ENCODE measurements at places on chromosomes 11 and 22.

DNA sequence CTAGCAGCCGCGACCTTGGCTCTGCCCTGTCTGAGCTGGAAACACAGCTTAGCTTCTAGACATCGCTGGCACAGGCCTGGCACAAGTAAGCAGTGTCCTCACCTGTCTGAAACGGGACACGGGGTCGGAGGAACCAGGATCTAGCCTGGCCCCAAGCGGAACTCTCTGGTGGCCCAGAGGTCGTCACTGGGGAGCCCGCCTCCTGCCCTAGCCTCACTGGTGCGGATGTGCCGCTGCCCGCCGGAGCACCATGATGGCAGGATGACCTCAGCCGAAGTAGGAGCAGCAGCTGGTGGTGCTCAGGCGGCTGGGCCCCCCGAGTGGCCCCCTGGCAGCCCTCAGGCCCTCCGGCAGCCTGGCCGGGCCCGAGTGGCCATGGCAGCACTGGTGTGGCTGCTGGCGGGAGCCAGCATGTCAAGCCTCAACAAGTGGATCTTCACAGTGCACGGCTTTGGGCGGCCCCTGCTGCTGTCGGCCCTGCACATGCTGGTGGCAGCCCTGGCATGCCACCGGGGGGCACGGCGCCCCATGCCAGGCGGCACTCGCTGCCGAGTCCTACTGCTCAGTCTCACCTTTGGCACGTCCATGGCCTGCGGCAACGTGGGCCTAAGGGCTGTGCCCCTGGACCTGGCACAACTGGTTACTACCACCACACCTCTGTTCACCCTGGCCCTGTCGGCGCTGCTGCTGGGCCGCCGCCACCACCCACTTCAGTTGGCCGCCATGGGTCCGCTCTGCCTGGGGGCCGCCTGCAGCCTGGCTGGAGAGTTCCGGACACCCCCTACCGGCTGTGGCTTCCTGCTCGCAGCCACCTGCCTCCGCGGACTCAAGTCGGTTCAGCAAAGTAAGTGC is 871 bp downstream of the SLC35E4 start:
- peaks cover 13% of the 10 kb centered on the region for H3K4me1 ChIP-seq
- H3K4me3 ChIP-seq, result peak overlapping the region; percentile 41
- H3K27ac ChIP-seq, result no peak overlapping the region

DNA sequence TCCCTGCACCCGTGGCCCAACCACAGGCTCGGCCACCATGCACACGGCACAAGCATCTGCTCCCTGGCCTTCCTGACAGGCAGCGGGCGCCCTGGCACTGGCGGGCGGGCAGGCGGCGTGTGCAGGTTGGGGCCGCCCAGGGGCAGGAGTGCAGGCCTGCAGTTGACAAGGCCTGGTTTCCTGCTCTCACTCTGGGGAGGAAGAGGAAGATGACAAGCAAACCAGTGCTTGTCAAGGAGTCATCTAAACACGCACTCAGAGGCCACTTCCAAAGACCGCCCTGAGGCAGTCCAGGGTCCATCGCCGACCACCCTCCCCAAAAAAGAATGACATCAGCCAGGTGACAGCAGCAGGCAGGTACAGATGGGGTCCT is 65.3 kb upstream of the LINC01488 start:
- H3K4me3 ChIP-seq, result no peak overlapping the region
- H3K4me1 ChIP-seq, result no peaks in the 10 kb centered on the region
- H3K36me3 ChIP-seq, result no peaks in the 10 kb centered on the region
- H3K27ac ChIP-seq, result no peak overlapping the region
- H3K27me3 ChIP-seq, result no peaks in the 10 kb centered on the region

DNA sequence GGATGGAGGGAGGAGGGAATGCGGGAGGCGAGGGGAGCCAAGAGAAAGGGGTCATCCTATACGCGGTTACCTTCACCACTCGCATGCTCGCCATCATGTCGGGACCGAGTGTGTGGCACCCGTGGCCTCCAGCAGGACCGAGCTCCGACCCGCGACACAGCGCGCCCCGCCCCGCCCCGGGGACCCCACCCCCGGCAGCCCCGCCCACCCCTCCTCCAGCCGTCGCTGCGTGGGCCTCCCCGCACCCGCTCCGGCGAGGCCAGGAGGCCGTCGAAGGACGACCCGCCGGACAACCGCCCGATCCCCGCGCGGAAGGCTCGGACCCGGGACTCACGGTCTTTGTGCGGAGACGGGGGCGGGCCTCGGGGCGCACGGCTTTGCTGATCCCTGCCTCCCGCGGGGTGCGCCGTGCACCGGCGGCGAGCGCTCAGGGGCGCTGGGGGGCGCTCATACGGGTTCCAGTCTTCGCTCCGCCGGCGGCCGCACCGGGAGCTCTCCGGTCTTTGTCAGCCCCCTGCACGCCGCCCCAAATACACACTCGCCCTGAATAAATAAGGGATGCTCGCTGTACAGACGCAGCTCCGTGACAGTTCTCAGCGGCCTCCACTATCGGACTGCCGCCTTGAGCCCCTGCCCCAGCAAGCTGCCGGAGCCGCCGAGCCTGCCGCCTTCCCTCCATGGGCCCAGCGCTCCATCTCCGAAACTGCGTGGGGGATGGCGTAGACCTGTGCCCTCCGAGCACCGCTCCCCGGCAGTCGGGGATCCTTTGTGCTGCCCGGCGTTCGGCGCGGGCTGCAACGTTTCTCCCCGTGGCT is at the start of gene UBE2L6:
Gene UBE2L6 (minus strand): TSS at position 158 of the 815 bp plus-strand sequence. CDS start 61 bp downstream, at position 97.
- H3K27me3 ChIP-seq, result no peaks in the 10 kb centered on the region
- peaks cover 11% of the 10 kb centered on the region for H3K4me1 ChIP-seq
- H3K4me3 ChIP-seq, result peak within 1 kb of the TSS; percentile 94
- peak; percentile 66 for DNase-seq

DNA sequence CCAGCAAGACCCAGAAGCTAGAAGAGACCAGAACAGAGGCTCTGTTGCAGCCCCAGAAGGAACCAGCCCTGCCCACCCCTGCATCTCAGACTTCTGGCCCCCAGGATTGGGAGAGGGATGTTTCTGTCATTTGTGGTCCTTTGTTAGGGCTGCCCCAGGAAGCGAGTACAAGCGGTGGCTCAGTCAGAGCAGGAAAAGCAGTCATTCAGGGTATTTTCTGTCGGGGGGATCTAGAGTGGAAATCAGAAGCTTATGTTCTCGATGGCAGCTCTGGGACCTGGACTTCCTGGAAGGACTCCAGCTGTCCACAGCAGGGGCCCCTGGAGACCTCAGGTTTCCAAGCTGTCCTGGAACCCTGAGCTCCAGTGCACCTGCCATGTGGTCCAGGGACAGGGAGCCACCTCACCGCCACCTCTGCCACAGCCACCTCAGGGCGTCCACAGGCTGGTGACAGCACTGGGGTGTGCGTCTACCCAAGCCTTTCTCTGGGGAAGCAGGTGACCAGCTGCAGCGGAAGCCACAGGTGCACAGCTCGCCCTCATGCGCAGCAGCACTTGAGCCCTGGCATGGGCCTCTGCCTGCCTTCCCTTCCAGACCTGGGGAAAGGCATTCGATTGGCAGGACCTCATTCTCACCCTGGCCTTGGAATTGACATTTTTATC is 2.6 kb downstream of the KRTAP5-5 start:
- no peak overlapping the region for H3K27ac ChIP-seq
- no peaks in the 10 kb centered on the region for H3K36me3 ChIP-seq
- no peak overlapping the region for H3K4me3 ChIP-seq
- DNase-seq, result no peak
- H3K27me3 ChIP-seq, result peaks cover 22% of the 10 kb centered on the region

DNA sequence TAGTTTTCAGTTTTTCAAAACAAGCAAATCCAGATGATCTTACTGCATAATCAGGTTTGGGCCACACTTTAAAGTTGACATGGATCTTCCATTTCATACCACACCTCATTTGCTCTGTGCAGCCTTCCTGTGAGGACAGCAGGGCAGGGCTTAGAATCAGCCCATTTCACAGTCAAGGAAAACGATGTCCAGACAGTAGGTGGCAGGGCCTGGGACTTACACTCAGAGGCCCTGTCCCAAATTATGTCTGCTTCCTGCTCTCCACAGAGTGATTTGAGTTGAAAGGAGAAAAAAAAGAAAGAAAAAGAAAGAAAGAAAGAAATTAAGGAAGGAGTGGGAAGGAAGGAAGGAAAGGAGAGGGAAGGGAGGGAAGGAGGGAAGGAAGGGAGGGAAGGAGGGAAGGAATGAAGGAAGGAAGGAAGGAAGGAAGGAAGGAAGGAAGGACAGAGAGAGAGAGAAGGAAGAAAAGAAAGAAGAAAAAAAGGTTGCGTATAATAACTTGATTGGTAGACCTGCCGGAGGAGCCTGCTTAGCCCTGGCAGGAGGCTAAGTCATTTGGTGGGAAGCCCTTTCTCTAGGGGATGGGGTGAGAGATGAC is 23.6 kb downstream of the TSKU start:
- H3K4me3 ChIP-seq, result no peak overlapping the region
- no peak for DNase-seq
- H3K27me3 ChIP-seq, result no peaks in the 10 kb centered on the region
- H3K27ac ChIP-seq, result no peak overlapping the region
- peaks cover 4% of the 10 kb centered on the region for H3K4me1 ChIP-seq

GRCh38 chr22:44618400-44618799 is 83.6 kb upstream of the PRR5 start:
- no peak for DNase-seq
- H3K4me3 ChIP-seq, result no peak overlapping the region
- H3K27ac ChIP-seq, result no peak overlapping the region
- no peaks in the 10 kb centered on the region for H3K4me1 ChIP-seq
- H3K27me3 ChIP-seq, result peaks cover 16% of the 10 kb centered on the region
- no peaks in the 10 kb centered on the region for H3K36me3 ChIP-seq

Measured in large intestine (tissue), 12 donors.